ENCODE measurements at places on chromosomes 7 and 10. TPM values are rescaled to one million over a fixed set of nuclear protein-coding genes. Genes with fewer than 3 reads are reported as not detected.

Gene GPRIN2
- total RNA-seq: 0.09 TPM

GRCh38 chr7:119392-120163, 72.8 kb upstream of the FAM20C start:
- DNase-seq: peak; percentile 24

GRCh38 chr7:51288896-51289622, 27.6 kb downstream of the COBL start:
- no peak for DNase-seq

DNA sequence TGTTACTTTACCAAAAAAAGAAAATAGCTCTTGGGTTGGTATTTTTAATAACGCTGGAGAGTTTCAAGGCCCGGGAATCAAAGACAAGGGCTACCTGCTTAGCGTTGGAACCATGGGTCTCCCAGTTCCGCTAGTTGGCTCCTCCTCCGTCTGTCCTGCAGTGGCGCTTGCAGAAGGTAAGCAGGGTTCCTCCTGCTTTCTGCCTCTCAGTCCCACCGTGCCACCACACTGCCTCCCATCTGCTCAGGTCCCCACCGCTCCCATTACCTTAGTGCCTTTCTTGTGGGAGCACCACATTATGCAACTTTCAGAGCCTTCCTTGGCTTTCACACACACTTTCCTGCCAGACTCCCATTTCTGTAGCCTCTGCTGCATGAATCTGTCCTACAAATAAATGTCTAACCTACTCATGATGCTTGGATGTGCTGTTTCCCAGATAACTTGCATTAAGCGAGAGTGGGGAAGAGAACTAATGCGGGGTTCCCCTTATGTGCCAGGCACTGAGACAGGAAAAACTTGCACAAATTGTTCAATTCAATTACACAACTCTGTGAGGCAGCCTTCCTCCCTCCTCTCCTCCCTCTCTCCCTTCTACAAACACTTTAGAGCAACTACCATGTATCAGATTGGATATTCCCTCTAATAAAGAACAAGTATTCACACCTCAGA, 124.5 kb downstream of the AOAH start:
- DNase-seq: no peak

- DNase-seq: peak; percentile 15
Observed at GRCh38 chr7:2452074-2452507, 24.1 kb downstream of the GRIFIN start.

DNA sequence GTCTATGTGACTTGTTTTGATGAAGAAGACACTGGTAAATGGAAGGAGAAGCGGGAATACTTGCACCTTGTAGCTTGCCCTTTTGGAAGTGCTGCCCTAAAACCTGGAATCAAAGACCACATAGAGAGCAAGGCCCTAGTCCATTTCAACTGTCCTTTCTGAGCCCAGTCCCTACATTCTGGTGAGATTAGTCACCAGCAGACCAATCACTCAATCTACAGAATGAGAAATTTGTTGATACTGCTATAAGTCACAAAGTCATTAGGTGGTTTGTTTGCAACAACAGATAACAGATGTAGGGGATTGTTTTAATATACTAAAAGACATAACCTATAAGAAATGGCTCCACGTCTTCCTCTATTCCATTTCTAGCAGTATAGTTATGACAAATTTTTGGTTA, 33.6 kb downstream of the WASL start:
- DNase-seq: peak; percentile 19
